Left cardiac atrium (tissue), 4 donors: ENCODE measurements at places on chromosomes 4 and X. TPM values are rescaled to one million over a fixed set of nuclear protein-coding genes. Genes with fewer than 3 reads are reported as not detected.

GRCh38 chr4:174005422-174005821 is 278.0 kb downstream of the FBXO8 start:
- DNase-seq, result peak; percentile 33

DNA sequence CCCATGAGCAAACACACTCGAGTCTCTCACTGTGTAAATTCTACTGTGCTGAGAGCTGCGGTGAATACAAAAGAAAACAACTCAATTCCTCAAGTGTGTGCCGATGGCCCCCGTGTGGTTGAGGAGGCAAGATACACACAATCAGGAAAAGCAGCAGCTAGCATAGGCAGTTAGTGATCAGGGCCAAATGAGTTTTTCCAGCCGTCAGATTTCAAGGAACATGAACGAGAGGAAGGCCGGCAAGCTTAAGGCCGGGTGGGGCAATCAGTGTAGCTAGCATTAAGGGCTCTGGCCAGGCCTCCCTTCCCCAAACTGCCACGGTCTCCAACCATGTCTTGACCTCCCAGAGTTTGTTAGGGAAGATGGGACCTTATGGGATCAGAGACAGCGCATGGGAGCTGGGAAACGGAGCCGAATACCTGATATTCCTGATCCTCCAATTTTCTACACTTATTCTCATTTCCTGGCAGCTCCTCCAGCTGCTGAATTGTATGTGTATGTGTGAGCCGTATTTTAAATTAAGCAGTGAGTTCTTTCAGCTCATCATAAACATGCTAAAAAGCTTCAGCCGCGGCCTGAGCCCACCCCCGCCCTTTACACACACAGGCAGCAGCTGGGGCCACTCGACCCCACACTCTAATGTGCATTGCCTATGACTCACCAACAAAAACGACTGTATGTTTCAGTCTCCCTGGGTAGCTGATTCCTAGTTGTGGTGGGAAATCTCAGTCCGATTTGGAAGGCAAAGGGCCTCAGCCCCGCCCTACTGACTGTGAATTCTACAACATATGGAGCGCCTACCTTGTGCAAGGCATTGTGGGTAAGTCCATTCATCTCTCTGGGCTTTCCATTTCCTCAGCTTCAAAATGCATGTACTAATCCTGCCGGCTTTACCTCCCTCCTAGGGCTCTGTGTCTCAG is 59.9 kb downstream of the RTL9 start:
- DNase-seq, result peak; percentile 23

The DUSP9 gene
- total RNA-seq, result not detected

- DNase-seq, result no peak
Observed at GRCh38 chr4:188372058-188372457, 232.8 kb downstream of the TRIML1 start.

DNA sequence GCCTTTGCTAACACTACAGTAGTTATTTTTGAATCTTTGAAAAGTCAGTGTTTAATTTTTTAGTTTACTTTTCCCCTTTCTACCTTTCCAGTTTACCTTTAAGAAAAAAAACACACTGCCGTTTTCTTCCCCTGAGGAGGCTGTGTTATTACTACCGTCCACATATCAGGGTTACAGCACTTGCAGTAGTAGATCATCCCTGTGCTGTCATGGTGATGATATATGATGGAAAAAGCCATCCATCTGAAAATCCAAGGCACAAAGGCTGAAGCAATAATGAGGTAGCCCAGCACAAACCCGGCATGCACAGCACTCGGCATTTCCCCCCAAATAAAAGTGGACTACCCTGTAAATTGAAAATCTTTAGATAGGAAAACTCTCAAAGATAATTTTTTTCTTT is 258.7 kb downstream of the CXXC4 start:
- no peak for DNase-seq

The CCDC149 gene
- 19.5 TPM for total RNA-seq

DNA sequence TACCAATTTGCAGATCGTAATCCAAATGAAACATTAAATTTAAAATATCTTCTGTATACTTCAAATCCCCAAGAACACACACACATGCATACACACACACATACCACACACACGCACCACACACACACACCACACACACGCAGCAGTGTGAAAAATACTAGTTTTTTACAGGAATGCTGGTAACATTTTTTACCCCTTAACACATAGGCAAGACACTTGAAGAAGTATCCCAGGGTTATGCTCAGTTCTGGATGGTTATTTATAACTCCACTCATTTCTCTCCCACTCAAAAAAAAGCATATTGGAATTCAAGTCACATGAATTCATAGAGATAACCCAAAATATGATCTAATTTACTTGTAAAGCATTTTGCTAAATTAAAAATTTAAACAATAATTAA is 325.5 kb upstream of the SLC7A11 start:
- DNase-seq, result no peak

DNA sequence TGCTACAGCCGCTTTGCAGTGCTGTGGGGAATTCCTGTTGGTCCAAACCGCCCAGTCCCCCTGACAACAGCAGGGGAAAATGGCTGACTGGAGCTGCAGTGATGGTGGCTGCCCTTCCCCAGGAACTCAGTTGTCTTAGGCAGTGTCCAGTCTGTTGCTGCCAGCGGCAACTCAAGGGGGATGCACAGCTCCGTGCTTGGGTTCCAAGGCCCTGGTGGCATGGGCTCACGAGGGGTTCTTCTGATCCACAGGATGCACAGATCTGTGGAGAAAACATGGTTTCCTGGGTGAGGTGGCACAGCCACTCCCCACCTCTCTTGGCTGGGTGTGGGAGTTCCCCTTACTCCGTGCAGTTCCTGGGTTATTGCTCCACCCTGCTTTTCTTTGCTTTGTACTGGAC is 261.2 kb downstream of the TLL1 start:
- DNase-seq, result no peak

The NXF3 gene
- total RNA-seq, result 1.6 TPM
